ENCODE measurements at places on chromosomes 16 and 17.
A peak's percentile ranks its signal among the peaks of the same experiment; 100 is the strongest.

DNA sequence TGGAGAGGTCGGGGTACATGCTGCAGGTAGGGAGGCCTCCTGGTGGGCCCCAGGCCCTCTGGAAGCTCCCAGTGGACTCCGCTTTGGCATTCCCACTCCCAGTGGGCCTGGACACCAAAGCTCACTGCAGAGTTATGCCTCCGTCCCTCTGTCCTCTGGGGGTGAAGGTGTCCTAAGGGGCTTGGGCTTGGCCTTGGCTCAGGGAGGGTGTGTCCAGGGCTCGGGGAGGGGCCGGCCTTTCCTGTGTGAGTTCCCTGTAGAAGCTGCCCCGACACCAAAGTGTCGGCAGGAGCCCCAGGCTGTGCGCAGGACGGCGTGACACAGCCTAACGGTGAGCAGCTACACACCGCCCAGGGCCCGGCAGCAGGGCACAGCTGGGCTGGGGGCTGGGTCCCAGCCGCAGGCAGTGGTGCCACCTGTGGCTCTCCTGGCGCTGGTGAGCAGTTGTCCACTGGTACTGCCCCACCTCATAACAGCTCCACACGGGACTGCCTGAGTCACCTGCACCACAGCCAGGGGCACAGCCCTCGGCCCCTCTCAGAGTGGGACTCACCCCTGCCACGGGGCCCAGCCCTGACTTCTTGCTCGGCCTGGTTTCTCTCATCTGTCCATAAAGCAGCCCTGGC is 6.1 kb downstream of the TEPSIN start:
- DNase-seq, result no peak

GRCh38 chr16:87138316-87138715 is 178.9 kb downstream of the C16orf95 start:
- DNase-seq, result no peak

- peak; percentile 13 for DNase-seq
These were observed 9.2 kb downstream of the CDIP1 start for GRCh38 chr16:4529085-4530060.

DNA sequence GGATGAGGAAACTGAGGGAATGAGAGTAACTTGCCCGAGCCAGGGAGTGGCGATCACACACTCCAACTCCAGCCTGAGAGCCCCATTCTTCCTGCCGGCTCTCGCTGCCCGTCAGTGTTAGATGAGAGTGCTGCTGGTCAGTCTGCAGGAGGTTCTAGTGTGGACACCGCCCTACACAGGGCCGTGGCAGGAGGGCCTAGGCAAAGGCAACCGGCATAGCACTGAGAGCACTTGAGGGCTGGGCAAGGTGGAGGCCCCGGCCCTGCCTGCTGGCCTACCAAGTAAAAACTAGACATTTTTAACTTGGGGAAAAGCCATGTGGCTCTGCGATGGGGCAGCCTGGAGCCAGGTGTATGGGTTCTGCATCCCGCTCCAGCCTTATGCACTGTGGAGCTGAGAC is 354.8 kb downstream of the SEC14L1 start:
- DNase-seq, result no peak

GRCh38 chr16:89150090-89150835 is 21.3 kb upstream of the CDH15 start:
- no peak for DNase-seq

DNA sequence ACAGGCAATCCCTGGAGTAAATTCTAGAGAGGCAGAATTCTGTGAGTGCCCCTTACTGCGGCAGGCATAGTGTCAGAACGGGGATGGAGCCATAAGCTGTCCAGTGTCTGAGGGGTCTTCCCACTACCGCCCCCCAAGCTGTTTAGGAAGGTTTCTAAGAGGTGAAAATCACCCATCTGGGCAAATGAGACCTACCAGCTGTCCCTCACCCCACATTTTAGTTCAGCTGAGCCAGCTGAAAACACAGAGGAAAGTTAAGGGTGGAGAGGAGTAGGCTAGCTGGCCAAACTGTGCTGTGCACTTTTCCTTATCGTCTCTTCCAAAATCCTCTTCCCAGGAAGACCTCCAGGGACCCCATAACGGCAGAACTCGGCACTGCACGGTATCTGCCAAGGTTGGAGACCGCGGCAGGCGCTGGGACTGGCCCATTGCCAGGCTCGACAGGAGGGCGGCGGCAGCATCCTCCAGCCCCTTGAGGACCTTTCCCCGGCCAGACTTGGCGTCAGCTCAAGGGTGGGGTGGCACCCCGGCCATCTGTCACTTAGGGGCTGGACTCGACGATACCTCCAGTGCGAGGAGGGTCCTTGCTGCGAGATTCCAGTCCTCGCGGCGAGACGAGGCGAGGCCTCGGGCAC is 955 bp downstream of the ACLY start:
- DNase-seq, result no peak

DNA sequence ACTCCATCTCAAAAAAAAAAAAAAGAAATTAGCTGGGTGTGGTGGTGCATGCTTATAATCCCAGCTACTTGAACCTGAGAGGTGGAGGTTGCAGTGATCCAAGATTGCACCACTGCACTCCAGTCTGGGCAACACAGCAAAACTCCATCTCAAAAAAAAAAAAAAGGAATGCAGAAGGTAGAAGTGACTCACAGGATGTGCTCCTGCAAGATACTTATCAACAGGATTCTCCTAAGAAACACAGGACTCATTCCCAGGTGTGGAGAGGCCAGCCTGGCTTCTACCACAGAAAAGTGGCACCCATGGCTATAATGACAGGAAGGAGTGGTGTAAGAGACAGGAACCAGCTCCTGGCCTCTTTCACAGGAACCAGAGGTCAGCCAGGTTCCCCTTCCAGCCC is 13.8 kb downstream of the ELMO3 start:
- no peak for DNase-seq

All from DMS53 (cell line).